Foreskin keratinocyte (primary cell): ENCODE measurements at places on chromosomes 11 and 22.

GRCh38 chr11:99020352-99021225, at the start of gene CNTN5:
TSS of gene CNTN5 (plus strand) at chr11:99020949.
- DNase-seq, result peak; percentile 27

DNA sequence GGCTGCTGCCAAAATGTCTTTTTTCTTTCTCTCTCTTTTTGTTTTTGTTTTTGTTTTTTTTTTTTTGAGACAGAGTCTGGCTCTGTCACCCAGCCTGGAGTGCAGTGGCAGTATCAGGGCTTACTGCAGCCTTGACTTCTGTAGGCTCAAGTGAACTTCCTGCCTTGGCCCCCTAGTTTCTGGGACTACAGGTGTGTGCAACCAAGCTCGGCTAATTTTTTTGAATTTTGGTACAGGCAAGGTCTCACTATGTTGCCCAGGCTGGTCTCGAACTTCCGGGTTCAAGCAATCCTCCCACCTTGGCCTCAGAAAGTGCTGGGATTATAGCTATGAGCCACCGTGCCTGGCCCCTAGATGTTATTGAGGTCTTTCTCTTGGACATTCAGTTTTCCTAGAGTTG, 2.2 kb upstream of the DDX10 start:
- DNase-seq, result no peak

- no peak for DNase-seq
Observed at GRCh38 chr11:68116126-68116525, 5.1 kb downstream of the CHKA start.

- no peak for DNase-seq
Observed at GRCh38 chr22:24523873-24524272, 28.7 kb downstream of the UPB1 start.

DNA sequence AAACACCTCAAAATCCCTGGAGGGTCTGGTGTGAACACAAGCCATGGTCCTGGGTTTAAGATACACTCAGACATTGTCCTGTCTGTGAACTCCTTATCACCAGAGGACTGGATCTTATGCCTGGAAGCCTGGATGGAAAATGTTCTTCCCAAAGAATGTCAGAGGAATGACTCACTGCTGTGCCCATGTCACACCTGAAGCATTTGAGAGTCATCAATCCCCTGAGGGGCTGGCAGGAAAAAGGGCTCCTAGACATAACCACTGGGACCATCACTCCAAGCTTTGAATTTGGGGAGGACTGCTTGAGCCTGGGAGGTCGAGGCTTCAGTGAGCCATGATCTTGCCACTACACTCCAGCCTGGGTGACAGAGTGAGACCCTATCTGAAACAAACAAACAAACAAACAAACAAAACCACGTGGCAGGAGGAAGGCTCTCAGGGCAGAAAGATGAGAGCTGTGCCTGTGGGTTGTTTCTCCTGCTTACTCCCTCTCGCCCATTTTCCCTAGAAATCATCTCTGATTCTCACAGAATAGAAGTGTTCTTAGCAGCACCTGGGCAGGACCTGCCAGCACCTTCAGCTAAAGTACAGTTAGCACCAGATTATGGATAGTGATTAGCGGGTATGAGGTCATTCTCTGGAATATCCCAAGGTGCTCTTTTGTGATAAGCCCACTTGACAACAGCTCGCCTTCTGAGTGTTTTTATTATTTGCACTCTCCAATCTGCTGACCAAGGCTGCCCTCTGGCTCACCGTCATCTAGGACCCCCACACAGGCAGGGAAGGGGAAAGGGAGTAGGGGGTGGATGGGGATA, 11.9 kb upstream of the PRG2 start:
- no peak for DNase-seq

GRCh38 chr22:48054596-48054995, 1292.1 kb downstream of the TBC1D22A start:
- DNase-seq, result no peak

GRCh38 chr11:97019754-97020153, 629.9 kb downstream of the JRKL start:
- DNase-seq, result peak; percentile 9

GRCh38 chr11:69242266-69242920, 51.6 kb upstream of the MYEOV start:
- DNase-seq, result no peak
